ENCODE measurements at places on chromosomes 13 and 19.

- DNase-seq: no peak
Measured at GRCh38 chr13:23243066-23243465, 62.3 kb downstream of the SGCG start.

GRCh38 chr19:33152176-33152575 lies 20.3 kb downstream of the WDR88 start:
- no peak for DNase-seq

DNA sequence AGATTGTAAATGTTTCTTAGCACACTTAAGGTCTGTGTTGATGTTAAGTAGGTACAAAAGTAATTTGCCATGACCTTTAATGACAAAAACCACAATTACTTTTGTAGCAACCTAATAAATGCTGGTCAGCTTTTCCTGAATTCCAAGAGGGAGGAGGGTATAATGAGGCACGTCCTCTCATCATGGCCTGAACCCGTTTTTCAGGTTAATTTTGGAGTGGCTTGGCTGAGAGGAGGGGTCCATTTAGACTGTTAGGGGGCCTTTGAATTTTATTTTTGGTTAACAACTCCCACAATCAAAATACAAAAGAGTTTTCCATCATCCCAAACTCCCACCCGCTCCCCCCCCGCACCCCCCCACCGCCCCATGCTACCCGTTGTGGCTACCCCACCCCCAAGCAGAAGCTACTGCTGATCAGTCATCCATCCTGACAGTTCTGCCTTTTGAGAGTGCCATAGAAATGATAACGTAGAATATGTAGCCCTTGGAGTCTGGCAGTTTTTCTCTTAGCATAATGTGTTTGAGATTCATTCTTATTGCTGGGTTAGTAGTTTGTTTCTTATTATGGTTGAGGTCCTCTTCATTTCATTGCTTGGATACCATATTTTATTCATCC lies 14.4 kb upstream of the PLEKHF1 start:
- DNase-seq: no peak

- no peak for DNase-seq
Measured at GRCh38 chr19:4896372-4896771, 6.3 kb downstream of the ARRDC5 start.

- no peak for DNase-seq
Measured at GRCh38 chr19:32404933-32405430, 588 bp upstream of the DPY19L3 start.

DNA sequence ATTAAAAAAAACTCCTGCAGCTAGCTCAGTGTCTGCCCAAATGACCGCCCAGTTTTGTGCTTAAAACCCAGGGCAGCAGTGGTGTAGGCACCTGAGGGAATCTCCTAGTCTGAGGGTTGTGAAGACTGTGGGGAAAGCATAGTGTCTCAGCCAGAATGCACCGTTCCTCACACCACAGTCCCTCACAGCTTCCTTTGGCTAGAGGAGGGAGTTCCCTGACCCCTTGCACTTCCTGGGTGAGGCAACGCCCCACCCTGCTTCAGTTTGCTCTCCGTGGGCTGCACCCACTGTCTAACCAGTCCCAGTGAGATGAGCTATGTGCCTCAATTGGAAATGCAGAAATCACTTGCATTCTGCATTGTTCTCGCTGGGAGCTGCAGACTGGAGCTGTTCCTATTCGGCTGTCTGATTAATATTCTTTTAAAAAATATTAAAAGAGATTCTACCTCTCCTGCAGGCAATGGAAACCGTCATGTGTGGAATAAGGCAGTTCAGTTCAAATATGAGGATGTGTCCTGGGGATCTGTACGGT lies 645.7 kb downstream of the FGF9 start:
- DNase-seq: no peak

DNA sequence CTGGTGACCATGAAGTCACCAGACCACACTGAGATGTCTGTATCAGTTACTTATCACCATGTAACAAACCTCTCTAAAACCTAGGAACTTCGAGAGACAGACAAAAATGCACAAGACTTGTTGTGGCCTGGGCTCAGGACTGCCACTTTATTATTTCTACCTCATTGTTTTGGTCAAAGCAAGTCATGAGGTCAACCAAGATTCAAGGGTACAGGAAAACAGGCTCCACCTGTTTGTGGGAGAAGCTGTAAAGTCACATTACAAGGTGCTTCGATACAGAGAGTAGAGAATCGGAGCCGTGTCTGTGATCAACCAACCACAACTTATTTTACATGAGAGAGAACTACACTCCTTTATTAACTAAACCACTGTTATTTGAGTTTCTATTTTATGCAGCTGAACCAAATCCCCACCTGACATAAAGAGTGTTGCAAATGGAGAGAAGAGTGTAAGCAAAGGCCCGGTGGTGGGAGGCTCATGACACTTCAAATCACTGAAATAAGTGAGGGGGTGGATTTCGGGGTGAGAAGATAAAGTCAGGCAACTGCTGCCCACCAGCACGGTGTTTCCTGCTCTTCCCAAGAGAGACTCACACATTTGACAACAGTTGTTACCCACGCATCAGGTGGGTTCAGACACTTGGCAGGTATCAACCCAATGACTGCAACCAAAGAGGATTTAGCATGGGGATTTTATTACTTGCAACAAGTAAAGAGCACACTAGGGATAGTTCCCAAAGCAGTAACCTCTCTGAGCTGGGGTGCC lies 39.0 kb upstream of the IGSF23 start:
- no peak for DNase-seq

DNA sequence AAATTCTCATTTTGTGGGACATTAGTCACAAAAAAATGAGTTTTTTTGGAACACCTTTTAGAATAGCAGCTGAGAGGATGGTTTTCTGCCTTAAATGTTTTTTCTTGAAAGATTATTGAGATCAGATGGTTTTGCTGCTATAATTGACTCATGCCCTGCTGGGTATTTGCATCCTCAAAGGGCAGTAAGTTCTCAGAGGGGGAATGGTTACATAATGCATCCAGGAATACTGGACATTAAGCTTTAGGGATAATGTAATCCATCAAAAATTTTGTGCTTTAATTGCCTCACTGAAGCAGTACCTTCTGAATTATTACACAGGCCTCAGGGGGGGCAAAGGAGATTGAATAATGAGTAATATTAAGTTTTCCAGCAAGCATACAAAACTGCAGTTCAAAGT lies 866.3 kb upstream of the SPRY2 start:
- DNase-seq: no peak

GRCh38 chr19:12953799-12954611 lies 3.0 kb downstream of the GADD45GIP1 start:
- DNase-seq: no peak

DNA sequence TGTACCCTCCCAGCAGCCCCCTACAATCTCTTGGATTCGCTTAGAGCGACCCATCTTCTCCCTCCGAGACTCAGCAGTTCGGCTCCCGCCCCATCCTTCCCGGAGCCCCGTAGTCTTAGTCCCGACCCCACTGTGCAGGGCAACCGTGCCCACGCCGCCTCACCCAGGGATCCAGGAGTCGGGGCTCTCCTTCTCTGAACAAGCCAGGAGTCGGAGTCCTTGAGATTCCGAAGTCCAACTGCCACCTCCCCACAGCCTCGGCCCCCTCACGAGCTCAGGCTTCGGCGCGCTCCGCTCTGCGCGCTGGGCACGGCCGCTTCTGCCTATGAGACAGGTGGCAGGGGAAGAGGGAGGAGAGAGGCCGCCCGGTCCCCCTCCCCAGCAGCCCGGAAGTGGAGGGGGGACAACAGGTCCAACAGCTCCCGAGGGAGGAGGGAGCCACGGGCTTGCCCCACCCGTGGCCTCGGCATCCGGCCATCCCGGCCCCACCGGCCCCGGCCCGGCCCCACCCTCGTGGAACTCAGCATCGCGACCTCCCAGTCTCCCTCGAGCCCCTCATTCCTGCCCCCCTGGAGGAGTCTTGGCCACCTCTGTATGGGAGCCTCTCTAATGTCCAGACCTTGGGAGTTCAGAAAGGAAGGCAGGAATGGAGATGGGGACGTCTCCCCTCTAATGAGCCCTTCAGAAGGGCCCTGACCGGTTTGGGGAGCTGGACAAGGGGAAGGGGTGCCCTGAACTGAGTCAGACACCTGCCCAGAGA lies at the start of gene PHLDB3:
PHLDB3 (minus strand) TSS at position 321 of the 760 bp plus-strand sequence. CDS start 628 bp downstream, outside the sequence.
- no peak for DNase-seq

- DNase-seq: no peak
Measured at GRCh38 chr19:30419568-30420180, 47.5 kb downstream of the ZNF536 start.

- DNase-seq: no peak
Measured at GRCh38 chr19:18687740-18688465, 4.4 kb downstream of the CRTC1 start.

DNA sequence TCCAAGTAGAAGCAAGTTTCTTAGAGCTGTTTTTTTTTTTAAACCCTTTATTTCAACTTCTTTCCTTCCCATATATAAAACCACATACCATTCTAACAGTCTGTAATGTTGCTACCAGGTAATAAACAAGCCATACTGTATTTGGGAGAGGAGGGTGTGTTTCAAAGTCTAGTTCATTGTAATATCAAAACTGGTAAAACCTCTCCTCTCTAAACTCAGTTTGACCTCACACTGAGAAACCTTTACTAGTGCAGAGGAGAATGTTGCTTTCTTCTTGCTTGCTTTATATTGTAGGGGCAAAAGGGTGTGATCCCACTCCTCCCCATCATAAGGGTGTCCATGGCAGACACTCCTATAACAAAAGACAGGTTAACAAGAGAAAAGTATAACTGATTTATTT lies 155.1 kb downstream of the GGACT start:
- DNase-seq: no peak

DNA sequence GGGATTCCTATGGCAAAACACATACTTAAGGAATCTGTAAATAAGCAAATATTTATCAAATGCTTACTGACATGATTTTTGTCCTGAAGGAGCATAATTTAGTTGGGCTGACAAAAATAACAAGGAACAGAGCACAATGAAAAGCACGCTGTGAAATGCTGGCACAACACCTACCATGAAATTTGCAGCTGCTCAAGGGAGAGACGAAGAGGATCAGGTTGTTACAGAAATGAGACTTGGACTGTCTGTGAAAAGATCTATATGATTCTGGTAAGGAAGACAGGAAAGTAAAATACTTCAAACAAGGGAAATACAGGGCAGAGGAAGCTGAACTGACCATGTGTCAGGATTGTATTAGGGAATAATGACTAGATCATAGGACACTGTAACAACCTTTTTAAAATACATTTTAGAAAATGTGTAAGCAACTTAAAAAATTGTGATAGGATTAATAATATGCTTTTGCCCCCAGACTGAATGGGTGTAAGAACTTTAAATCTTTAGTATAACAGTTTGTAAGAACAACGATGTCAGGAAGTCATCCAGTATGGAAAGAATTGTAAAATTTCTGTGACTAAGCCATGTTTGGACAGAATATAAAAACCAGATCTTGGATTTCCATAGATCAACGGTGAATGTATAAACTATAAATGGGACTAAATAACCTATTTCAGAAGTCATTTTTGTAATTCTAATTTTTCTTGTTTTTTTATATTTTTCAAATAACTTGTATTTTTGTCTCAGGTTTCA lies 1556.0 kb downstream of the EFNB2 start:
- no peak for DNase-seq

GRCh38 chr19:11949201-11949600 lies 15.6 kb upstream of the ZNF763 start:
- no peak for DNase-seq

GRCh38 chr13:106491928-106492587 lies 43.4 kb downstream of the EFNB2 start:
- no peak for DNase-seq

DNA sequence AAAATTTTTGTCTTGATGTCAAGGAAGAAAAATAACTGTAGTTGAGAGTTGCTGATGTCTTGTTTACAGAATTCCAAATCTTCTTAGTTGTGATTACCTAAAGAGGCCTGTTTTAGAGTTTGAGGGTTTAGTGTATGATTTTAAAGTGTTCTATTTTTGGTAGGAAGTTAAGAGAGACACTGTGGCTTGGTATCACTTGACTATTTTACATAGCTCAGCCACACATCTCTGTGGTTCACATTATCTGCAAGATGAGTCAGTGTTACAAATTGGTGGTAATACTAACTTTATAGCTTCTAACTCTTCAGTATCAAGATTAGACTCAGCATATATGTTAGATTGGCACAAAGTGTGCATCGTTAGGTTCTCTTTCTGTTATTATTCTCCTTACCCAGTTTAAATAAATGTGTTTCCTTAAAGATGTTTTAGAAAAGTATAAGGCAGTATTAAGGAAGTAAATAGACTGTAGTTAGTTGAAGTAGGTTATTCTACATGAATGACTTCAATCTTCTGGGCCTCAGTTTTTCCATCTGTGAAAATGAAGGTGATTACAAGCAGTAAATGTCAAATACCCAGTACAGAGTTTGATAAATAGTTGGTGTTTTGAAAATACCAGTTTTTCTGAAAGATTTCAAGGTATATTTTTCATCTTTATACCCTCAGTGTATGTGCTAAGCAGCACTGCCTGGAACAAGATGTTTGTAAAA lies 33.4 kb downstream of the COG6 start:
- no peak for DNase-seq

DNA sequence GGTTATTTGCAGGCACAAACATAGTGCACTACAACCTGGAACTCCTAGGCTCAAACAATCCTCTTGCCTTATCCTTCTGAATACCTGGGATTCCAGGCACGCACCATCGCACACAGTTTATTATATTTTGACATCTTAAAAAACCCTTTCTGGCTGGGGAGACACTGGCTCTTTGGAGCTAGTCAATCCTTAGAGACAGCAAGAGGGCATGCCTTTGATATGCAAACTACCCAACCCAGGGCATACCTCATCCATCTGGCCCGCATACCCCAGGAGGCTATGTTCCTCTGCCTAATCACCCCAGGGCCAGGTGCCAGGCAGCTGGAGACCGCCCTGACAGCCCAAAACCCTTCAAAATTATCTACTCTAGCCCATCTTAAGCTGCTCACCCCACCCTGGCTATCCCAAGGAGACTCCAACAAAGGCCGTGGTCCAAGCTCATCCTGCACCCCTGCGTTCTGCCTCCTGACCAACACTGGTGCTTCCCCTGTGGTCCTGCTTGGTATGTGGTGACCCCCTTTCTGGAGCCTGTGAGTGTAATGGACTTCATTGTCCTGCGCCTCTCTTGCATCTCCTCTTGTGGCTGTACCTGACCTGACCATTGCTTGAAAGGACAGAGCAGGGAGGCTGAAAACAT lies 86.4 kb downstream of the RGCC start:
- no peak for DNase-seq

- no peak for DNase-seq
Measured at GRCh38 chr13:32019612-32020233, 11.9 kb upstream of the FRY start.

DNA sequence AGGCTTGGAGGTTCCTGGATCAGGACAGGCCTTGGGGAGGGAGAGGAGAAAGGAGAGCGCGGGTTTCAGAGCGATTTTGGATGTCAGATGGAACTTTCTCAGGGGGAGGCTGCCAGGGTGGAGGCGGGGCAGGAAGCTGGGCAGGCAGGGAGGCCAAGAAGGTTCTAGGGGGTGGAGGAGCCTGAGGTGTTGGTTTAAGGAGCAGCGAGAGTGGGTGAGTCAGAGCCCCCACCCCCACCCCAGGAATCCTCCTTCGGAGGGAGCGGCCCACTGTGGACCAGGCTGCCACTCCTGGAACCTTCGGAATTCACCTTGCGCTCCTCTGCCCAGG lies 15.9 kb upstream of the NOP53 start:
- no peak for DNase-seq
